ENCODE measurements at places on chromosomes 2 and 18.

DNA sequence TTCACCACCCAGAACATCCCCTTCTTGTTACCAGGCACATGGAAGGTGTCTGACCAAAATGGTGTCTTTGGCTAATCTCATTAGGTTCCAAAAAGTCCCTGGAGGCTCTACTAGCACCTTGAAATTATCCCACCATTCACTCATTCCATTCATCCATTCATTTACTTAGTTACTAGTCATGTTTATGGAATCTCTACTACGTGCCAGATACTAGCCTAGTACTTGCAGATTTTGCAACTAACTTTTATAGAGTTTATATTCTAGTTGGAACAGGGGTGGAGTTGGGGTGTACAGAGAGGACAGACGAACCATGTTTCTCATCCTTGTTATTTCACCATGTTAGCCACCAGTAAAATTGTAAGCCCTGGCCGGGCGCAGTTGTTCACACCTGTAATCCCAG, 4.0 kb upstream of the NOP58 start:
- DNase-seq, result no peak

GRCh38 chr2:202717598-202718310, 83.0 kb downstream of the FAM117B start:
- no peak for DNase-seq

DNA sequence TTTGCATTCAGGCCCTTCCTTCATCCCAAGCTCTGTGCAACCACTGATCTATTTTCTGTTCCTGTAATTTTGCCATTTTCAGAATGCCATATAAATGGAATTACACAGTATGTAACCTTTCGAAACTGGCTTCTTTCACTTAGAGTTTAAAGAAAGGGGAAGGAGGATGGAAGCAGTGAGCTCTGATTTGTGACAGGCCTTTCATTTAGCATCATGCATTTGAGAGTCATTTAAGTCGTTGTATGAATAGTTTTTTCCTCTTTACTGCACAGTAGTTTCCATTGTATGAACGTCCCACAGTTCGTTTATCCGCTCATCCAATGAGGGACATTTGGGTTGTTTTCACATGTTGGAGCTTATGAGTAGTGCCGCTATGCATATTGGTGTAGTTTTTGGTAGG, 67.0 kb downstream of the LBH start:
- DNase-seq, result no peak

DNA sequence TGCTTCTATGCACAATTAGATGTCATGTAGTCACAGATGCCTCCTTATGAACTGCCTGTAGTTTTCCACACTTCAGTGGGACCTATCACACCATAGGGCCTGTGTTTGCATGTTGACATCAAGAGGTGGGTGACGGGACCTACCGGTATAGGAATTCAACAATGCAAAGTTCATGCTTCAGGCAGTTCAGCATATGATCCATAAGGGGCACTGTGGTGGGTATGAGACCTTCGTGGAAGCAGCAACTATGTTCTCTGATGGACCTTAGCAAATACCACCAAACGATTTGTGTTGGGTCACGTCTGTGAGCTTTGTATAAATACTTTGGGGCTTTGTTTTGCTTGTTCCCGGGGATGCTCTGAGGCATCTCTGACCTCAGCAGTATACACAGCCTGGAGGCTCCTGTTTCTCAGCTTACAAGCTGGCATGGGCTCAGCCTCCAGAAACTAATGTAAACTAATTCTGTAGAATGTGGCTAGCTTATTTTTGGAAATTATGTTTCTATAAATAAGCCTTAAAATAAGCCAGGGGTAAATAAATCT, 111.6 kb downstream of the DTNA start:
- DNase-seq, result no peak

GRCh38 chr2:84781942-84782716, 98.8 kb downstream of the TRABD2A start:
- no peak for DNase-seq

DNA sequence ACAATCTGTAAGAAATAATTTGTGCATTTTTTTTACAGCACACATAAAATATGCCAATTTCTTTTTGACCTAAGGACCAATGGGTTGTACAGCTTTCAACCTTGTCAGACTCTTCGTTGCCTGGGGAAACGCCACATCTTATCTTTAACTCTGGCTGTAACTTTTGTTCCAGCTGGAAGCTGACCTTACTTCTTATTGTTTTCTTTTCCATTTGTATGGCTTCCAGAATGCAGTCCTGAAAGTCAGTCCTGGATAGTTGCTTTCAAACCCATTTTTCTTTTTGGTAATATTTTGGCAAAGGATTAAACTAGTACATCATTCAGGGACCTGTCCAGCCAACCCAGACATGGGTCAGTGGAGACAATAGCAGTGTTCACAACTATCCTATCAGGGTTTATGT, 686.5 kb upstream of the CDH2 start:
- no peak for DNase-seq

DNA sequence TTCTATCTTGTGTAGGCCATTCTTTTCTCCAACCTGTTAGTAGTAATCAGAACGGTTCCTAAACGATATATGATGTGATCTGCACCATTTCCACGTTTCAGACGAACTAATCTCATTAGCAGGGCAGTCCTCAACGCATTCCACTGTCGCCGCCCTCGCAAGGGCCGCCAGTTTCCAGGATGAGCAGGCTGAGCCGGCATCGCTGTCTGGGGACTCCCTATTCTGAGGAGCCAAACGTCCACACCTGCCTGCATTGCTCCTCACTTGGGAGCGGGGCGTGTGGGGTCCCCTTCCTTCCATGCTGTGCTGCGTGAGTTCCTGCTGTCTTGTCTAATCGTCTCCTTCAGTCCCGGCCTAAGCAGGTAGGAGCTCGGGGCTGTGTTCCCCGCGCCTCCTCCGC, 76.6 kb downstream of the PSMG2 start:
- no peak for DNase-seq

- no peak for DNase-seq
Measured at GRCh38 chr2:71778936-71779773, 325.8 kb downstream of the DYSF start.

- DNase-seq, result no peak
Measured at GRCh38 chr2:233708942-233709341, 3.8 kb upstream of the UGT1A5 start.

DNA sequence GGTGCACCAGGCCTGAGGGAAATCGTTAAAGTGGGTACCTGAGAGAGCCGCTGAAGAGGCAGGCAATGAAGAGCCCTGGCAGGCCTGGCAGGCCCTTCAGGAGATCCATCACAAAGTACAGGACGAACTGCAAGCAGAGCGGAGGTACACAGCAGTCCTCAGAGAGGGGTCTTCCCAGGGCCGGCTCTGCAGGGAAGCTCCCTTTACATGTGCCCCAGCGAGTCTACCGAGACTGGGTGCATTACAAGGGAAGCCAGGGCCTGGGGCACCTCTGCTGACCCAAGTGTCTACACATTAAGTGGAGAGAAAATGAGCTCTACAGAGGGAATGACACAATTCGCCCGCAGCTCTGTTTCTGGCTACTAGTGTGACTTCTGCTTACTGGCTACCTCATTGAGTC, 8.1 kb upstream of the ATRAID start:
- no peak for DNase-seq

DNA sequence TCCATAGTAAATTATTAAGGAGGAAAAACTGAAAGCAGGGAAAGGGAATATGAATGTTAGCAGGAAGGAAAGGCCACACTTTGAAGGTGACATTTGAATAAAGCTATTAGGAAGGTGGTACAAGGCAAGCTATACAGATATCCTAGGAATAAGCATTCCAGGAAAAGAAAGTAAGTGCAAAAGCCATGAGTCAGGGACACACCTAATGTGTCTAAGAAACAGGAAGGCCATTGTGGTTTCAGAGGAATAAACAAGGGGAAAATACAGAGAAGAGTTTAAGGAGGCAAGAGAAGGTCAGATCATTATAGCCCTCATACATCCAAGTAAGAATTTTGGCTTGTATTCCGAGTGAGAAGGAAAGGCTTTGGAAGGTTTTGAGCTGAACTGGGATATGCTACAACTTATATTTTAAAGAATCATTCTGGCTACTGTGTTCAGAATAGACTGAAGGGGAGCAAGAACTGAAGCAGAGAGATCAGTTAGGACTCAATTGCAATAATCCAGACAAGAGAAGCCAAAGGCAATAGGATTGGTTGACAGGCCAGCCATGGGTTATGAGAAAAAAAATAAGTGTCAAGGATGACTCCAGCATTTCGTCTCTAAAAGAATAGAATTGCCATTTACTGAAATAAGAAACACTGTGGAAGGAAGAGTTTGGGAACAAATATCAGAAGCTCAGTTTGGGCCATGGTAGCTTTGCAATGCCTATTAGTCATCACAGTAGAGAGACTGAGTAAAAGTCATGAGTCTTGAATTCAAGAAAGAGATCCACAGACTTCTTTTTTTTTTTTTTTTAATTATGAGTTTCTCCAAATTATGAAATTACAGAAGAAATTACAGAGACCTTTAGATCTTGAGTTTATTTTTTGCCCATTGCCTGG, 11.3 kb downstream of the RAD51AP2 start:
- DNase-seq, result no peak

- no peak for DNase-seq
Measured at GRCh38 chr18:36633961-36634412, 194.8 kb downstream of the TPGS2 start.

DNA sequence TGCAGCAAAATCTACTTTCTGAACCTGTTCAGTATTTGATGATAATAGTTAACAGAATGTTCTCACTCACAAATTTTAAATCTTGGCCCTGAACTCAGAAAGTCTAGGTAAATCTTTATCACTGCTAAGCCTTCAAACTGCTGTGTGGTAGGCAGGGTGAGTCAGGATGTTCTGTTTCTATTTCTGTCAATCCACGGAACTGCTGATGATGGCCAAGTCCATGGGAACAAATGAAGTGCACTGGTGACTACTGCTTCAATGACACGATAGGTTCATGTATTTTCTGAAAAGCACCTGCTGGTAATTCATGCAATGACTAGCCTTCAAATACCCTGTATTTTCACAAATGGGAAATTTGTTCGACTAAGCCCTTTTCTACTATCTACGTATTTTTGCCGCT, 14.2 kb downstream of the NIFK start:
- DNase-seq, result no peak

DNA sequence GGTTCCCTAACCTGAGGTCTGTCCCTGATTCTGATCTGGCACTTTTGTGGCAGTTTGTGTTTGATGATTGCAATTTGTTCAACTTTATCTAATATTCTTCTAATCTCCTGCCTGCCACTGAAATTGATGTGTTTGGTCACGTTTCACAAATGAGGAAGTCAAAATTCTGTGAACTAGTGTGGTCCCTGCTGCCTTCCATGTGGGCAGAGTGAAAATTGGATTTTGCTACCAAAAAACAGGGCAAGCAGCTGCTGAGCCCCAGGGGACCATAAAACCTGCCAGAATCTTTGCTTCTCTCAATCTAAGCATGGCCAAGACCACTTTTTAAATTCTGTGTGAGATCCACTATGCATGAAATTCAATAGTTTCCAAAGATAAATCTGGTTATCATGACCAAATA, 195.5 kb upstream of the CYRIA start:
- no peak for DNase-seq

- DNase-seq, result no peak
Measured at GRCh38 chr2:103739186-103739585, 977.4 kb downstream of the TMEM182 start.

- no peak for DNase-seq
Measured at GRCh38 chr2:226669249-226669648, 130.4 kb downstream of the IRS1 start.

DNA sequence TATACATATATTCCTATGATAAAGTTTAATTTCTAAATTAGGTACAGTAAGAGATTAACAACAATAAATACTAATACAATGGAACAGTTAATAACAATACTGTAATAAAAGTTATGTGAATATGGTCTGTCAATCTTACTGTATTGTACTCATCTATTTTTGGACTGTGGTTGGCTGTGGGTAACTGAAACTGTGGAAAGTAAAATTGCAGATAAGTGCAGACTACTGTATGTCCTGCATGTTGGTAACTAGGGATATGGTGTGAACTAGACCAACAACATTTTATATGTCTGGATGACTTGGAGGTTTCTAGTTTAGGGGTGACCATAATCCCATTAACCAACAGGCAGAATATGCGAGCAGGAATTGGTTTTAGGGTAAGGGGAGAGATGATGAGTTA, 23.3 kb downstream of the PHLPP1 start:
- no peak for DNase-seq

GRCh38 chr2:219327719-219328118, 4.8 kb downstream of the RESP18 start:
- no peak for DNase-seq

DNA sequence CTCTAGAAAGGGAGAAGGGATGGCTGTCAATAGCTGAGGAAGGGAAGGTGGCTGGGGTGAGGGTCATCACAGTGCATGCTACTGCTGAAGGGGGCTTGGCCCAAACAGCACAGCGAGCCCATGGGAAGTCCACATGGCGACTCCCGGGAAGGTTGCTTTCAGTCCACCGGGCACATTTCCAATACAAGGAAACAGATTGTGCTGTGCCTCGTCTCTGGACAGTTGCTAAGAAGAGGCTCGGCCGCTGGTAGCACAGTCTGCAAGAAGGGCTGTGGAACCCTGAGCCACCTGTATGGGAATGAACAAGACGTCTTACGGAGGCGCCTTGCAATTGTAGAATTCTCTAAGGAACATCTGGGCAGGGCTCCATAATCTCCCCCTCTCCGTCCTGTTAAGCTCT, 123.1 kb downstream of the CELF4 start:
- DNase-seq, result no peak

- peak; percentile 46 for DNase-seq
Measured at GRCh38 chr2:190088917-190089316, 26.4 kb upstream of the MSTN start.

DNA sequence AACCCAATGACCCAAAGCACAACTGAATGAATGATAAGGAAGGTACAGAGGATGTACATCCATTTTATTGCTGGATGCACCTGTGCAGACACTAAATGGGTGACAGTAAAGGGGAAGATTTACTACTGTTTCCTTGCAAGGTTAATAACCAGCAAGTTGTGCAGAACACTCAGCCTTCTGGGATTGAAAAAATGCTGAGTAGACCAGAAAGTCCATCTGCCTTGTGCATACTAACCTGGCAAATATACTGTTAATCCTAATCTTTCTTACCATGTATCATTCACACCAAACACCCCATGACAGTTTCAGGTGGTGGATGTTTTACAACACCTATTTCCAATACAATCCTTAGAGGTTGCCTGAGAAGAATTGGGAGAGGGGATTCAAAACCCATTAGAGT, 814.1 kb upstream of the NRXN1 start:
- no peak for DNase-seq

DNA sequence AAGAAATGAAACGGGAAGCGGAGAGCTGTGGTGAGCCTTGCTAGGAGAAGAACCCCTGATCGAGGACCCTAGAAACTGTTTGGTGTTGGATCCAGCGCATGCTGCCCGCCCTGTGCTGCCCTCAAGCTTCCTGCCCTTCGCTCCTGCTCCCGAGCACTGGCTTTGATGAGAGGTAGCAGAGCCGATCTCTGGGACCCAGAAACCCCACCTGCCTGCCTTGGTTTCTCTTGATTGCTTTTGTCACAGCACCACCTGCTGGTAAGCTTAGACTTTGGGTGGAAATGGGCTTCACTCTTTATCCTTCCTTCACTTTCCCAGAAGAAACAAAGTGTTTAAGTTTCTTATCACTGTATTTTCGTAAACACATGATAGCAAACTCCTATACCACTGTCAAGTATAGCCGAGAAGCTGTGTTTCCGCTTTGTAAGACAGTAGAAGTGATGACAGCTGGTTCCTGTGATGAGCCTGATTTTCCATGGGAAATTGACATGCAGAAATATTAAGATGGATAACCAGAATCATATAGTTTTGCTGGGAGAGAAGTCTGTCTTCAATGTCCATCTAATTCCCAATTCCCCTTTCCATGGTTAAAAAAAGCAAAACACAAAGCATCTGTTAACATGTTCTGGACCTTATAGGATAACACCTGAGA, 267.4 kb downstream of the PHLPP1 start:
- peak; percentile 69 for DNase-seq
